Activated CD4-positive, alpha-beta T cell treated with anti-CD3 and anti-CD28 coated beads, Interleukin-2, amount 50 U/mL, for 1 hour (primary cell): ENCODE measurements at places on chromosomes 3 and 15.

DNA sequence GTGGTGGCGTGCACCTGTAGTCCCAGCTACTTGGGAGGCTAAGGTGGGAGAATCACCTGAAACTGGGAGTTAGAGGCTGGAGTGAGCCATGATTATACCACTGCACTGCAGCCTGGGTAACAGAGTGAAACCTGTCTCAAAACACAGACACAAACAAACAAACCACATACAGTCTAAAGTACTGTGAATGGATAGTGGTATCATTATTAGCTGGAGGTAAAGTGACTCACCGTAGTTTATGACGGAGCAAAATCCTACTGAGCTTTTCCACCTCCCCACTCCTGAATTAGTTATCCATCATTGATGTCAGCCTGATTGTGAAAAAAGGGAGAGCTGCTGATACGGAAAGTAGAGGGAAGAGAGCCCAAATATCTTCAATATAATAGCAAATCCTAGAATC lies 3.2 kb upstream of the CNOT10 start:
- no peak for DNase-seq

- no peak for DNase-seq
Observed at GRCh38 chr15:74405823-74406222, 27.9 kb downstream of the SEMA7A start.

- no peak for DNase-seq
Observed at GRCh38 chr3:20832963-20833362, 647.0 kb upstream of the SGO1 start.

GRCh38 chr15:94445566-94446160 lies 214.3 kb downstream of the MCTP2 start:
- no peak for DNase-seq

DNA sequence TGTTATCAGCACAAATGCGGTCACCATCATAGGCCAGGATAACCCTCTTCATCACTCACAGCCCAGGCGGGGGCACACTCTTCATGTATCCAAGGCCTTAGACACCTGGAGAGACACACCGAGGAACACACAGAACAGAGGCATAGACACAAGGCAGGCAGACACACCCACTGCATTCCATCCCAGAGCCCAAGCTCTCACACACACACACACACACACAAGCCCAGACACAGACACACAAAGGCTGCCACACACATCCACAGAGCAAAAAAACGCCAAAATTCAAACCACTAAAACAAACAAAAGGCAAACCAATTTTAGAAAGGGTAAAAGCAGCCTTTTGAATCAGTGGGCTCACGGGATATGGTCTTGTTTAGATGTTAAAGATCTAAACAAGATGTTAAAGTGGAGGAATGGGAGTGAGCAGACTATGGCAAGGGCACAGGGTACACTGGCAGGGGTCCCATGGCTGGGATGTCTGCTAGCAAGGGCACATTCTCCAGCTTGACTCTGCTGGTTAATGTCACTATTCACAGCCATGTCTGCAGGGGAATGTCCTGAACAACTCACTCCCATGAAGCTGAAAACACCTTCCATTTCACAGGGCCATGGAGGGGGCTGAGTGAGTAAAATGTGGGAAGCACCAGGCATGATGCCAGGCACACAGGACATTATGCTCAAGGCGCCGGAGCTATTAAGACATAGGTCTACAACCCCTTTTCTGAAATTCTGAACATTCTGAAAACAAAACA lies 14.9 kb upstream of the CRABP1 start:
- DNase-seq, result no peak

GRCh38 chr15:100332231-100332630 lies 9.5 kb downstream of the ADAMTS17 start:
- no peak for DNase-seq

GRCh38 chr3:78872195-78872594 lies 895.6 kb downstream of the ROBO1 start:
- DNase-seq, result no peak

DNA sequence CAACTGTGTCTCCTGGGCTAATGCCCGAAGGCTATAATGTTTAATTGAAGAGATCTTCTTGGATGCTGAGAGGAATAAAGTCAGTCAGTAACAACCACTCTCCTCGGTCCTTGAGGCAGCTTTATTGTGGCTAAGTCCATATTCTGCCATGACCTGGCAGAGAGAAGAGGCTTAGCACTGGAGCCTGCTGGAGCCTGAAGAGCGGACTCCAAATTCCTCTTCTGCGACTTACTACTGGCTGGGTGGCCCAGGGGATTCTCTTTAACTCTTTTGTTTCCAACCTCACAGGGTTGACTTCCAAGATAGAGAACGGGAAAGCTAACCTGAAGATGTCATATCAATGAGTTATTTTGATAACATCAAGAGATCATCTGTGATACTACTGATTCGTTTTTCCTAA lies 71.1 kb downstream of the MYO1E start:
- no peak for DNase-seq

DNA sequence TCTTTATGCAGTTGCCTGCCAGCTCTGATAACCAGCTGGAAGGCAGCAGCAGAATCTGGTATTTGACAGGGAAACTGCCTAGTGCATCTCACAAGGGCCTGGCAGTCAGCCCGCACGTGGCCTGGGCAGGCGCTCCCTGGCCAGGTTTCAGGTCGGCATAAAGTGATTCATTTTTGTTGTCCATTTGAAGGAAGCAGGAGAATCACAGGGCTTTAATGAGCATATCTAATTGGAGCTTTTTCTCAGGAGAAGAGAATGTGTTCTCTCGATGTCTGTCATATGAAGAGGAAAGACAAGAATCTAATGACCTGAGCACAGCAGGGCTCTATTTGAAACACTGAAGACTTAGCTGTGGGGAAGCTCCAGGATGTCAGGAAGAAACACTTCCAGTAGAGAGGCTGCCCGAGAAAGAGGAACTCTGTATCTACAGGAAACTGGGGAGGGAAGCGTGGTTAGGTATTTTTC lies 98.8 kb upstream of the MB21D2 start:
- DNase-seq, result no peak

GRCh38 chr15:67110958-67111864 lies 45.8 kb downstream of the SMAD3 start:
- no peak for DNase-seq

DNA sequence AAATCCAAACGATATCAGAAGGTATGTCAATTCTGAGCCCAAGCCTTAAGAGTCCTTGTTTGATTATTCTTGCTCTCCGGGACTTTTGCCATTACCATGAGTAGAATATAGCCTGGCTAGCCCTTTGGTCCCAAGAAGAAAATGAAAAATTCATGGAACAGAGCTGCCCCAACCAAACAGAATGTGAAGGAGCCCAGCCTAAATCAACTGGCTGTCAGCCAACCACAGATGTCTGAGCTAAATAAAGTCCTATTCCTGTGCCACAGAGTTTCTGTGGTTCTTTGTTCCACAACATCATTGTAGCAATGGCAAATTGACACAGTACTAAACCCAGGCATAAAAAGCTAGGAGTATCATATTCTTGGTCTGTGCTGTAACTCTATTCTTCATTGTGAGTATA lies 185.2 kb downstream of the CPNE4 start:
- no peak for DNase-seq

GRCh38 chr3:157226173-157226847 lies 66.4 kb upstream of the CCNL1 start:
- DNase-seq, result no peak
